GM23248 (cell line): ENCODE measurements at places on chromosomes 6 and 20.

GRCh38 chr6:98958776-98959175, 11.0 kb upstream of the FBXL4 start:
- H3K36me3 ChIP-seq: no peaks in the 10 kb centered on the region
- H3K4me1 ChIP-seq: no peaks in the 10 kb centered on the region
- no peak overlapping the region for H3K4me3 ChIP-seq
- no peak for DNase-seq

- no peaks in the 10 kb centered on the region for H3K4me1 ChIP-seq
- H3K27ac ChIP-seq: no peak overlapping the region
- H3K36me3 ChIP-seq: no peaks in the 10 kb centered on the region
- DNase-seq: no peak
- no peak overlapping the region for H3K4me3 ChIP-seq
These were observed 237.4 kb downstream of the GRIK2 start for GRCh38 chr6:101630941-101631340.

- DNase-seq: peak; percentile 61
- H3K27me3 ChIP-seq: no peaks in the 10 kb centered on the region
- no peaks in the 10 kb centered on the region for H3K36me3 ChIP-seq
- H3K27ac ChIP-seq: peak overlapping the region; percentile 99
- peaks cover 47% of the 10 kb centered on the region for H3K4me1 ChIP-seq
These were observed 180.2 kb upstream of the CCN2 start for GRCh38 chr6:132131351-132131750.

GRCh38 chr6:168307015-168307694, 12.4 kb downstream of the DACT2 start:
- no peak overlapping the region for H3K27ac ChIP-seq
- no peaks in the 10 kb centered on the region for H3K27me3 ChIP-seq
- H3K4me3 ChIP-seq: no peak overlapping the region

DNA sequence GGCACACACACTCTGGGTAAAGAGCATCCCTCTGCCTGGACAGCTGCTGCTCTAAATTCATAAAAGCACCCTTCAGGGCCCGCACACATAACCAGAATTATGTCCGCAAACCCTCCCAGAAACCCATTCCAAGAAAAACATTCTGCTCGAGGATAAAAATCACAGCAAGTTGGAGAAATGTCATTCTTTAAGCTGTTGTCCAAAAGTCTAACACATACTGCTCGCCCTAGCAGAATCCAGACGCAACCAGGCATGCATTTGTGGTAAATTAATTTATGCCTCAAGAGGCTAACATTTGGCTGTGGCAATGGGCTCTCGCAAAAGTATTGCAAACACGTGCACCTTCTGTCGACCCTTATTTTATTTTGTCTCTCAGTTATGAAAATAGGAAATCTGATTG, 116.1 kb upstream of the INSM1 start:
- H3K36me3 ChIP-seq: no peaks in the 10 kb centered on the region
- H3K4me1 ChIP-seq: no peaks in the 10 kb centered on the region
- no peak overlapping the region for H3K27ac ChIP-seq
- no peak for DNase-seq
- no peaks in the 10 kb centered on the region for H3K27me3 ChIP-seq

DNA sequence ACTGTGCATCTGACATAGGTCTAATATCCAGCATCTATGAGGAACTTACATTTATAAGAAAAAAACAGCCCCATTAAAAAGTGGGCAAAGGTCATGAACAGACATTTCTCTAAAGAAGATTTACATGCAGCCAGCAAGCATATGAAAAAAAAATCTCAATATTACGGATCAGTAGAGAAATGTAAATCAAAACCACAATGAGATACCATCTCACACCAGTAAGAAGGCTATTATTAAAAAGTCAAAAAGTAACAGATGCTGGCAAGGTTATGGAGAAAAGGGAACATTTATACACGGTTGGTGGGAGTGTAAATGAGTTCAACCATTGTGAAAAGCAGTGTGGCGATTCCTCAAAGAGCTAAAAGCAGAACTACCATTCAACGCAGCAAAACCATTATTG, 13.1 kb downstream of the METTL24 start:
- no peaks in the 10 kb centered on the region for H3K27me3 ChIP-seq
- no peak overlapping the region for H3K27ac ChIP-seq
- no peak overlapping the region for H3K4me3 ChIP-seq

DNA sequence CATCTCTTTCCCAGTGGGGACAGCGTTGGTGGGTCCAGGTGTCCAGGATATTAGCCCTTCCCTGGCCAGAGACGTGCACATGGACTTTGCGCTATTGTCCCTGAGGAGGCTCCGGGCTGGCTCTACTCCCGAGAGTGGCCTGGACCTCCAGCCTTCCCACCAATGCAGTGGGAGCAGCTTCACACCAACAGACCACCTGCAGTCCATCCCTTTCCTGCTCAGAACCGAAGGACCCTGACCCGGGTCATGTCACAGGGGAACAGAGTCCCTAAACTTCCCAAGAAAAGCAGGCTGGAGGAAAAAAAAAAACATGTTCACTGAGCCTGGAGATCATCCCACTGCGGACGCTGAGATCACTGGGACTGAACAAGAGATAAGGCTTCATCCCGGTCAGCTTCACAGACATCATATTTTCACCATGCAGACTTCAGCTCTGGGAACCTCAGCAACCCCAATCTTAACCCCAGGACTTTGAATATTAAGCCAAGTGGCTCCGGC, 18.3 kb downstream of the ZMYND8 start:
- no peak overlapping the region for H3K4me3 ChIP-seq
- H3K27me3 ChIP-seq: no peaks in the 10 kb centered on the region
- DNase-seq: no peak
- no peak overlapping the region for H3K27ac ChIP-seq
- H3K4me1 ChIP-seq: peaks cover 35% of the 10 kb centered on the region

- no peaks in the 10 kb centered on the region for H3K36me3 ChIP-seq
- H3K4me1 ChIP-seq: no peaks in the 10 kb centered on the region
- no peak overlapping the region for H3K27ac ChIP-seq
- H3K4me3 ChIP-seq: no peak overlapping the region
- no peak for DNase-seq
These were observed 710.7 kb downstream of the EYS start for GRCh38 chr6:64996301-64996700.

DNA sequence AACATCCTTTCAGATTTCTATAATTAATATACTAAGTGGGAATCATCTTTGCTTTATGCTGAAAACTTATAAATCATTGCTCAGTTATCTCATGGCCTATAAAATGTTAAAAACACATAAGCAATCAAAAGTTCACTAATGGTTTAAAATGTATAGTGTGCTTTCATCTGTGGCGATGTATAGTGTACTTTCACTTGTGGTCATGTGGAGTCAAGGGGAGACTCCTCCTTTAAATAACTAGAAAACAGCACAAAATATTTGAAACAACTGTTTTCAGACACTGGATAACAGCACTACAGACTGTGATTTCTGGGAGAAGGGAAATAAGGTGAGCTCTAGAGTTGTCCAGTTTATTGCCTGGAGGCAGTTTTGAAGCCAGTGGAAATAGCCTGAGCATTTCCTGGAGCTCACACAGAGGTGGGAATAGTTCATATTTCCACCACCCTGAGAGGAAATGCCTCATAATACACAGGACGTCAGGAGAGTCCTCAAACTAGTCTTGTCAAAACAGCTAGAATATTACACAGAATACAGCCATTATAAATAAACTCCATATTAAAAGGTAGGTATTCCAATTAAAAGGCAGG, 89.4 kb downstream of the CEP162 start:
- H3K27me3 ChIP-seq: no peaks in the 10 kb centered on the region
- H3K27ac ChIP-seq: no peak overlapping the region
- no peak overlapping the region for H3K4me3 ChIP-seq
- H3K36me3 ChIP-seq: no peaks in the 10 kb centered on the region; the same call in 1 of the 2 replicates
- no peaks in the 10 kb centered on the region for H3K4me1 ChIP-seq
- DNase-seq: no peak

DNA sequence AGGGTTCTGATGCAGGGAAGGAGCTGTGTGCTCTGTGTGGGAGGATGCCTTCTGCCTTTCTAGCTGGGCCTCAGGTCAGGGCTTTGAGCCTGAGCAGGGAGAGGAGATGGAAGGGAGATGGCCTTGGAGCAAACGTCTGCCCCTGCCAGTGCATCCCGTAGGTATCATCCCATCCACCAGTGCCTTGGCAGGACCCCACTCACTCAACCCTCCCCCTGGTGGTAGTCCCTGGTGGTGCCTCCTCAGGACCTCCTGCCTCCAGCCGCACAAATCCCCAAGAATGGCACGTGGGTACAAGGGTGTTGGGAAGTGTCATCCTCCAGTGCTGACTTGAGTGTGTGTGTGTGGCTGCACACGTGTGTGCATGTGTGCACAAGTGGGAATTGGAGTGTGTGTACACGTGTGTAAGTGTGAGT, 23.1 kb upstream of the MICB start:
- DNase-seq: no peak
- no peaks in the 10 kb centered on the region for H3K27me3 ChIP-seq
- H3K4me3 ChIP-seq: no peak overlapping the region
- H3K27ac ChIP-seq: no peak overlapping the region
- peaks cover 10% of the 10 kb centered on the region; the same call in 1 of the 2 replicates for H3K4me1 ChIP-seq

- H3K4me3 ChIP-seq: no peak overlapping the region
- no peak overlapping the region for H3K27ac ChIP-seq
- no peaks in the 10 kb centered on the region for H3K27me3 ChIP-seq
- H3K36me3 ChIP-seq: peaks cover 17% of the 10 kb centered on the region; the same call in 1 of the 2 replicates
- peaks cover 5% of the 10 kb centered on the region; the same call in 1 of the 2 replicates for H3K4me1 ChIP-seq
- peak; percentile 48 for DNase-seq
These were observed 161.0 kb downstream of the ASCC3 start for GRCh38 chr6:100719883-100720682.

GRCh38 chr20:16283307-16283706, 289.9 kb downstream of the KIF16B start:
- DNase-seq: no peak
- H3K36me3 ChIP-seq: no peaks in the 10 kb centered on the region
- no peaks in the 10 kb centered on the region for H3K4me1 ChIP-seq
- no peaks in the 10 kb centered on the region for H3K27me3 ChIP-seq
- H3K27ac ChIP-seq: no peak overlapping the region
- H3K4me3 ChIP-seq: no peak overlapping the region

GRCh38 chr20:49231471-49231870, 12.3 kb downstream of the DDX27 start:
- DNase-seq: no peak
- peaks cover 27% of the 10 kb centered on the region for H3K36me3 ChIP-seq
- H3K27ac ChIP-seq: no peak overlapping the region
- H3K4me1 ChIP-seq: peaks cover 6% of the 10 kb centered on the region
- H3K27me3 ChIP-seq: no peaks in the 10 kb centered on the region

GRCh38 chr6:15303162-15303919, 57.5 kb downstream of the JARID2 start:
- no peak overlapping the region for H3K4me3 ChIP-seq
- no peaks in the 10 kb centered on the region for H3K36me3 ChIP-seq
- no peak for DNase-seq
- no peaks in the 10 kb centered on the region for H3K27me3 ChIP-seq

DNA sequence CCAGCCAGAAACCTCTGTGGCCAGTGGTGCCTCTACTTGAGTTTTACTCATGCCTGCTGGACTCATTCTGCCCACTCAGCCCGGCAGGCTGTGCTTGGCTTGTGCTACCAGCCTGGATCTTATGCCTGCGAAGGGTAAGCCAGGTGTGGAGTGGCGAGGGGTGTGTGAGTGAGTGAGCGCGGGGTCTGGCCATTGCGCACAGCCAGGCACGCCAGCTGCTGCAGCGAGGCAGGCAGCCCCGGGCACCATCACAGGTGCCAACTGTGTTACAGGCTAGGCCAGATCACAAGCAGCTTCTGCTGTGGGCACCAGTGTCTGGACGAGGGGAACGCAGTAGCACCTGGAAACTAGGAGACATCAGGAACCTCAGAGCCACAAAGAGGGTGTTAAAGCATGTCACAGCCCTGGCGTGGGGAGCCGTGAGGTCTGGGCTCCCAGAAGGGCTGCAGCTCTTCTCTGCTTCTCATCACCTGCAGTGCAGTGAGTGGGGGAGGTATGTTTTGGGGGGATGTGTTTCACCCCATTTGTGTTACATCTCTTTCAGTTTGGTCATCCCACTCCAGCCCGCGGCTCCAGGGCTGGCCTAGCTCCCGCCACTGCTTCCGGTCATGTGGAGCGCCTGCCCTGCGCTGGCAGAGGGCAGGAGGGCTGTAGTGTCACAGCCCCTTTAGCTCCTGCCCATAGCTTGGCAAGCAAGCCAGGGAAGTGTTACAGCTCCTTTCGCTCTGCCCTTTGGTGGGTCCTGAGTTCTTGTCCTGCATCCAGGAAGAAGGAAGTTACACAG, 379.7 kb upstream of the IMPG1 start:
- H3K36me3 ChIP-seq: no peaks in the 10 kb centered on the region
- no peaks in the 10 kb centered on the region for H3K4me1 ChIP-seq
- H3K27ac ChIP-seq: no peak overlapping the region
- no peak overlapping the region for H3K4me3 ChIP-seq
- no peaks in the 10 kb centered on the region for H3K27me3 ChIP-seq

- no peak overlapping the region for H3K27ac ChIP-seq
- H3K4me3 ChIP-seq: no peak overlapping the region
- peaks cover 3% of the 10 kb centered on the region; the same call in 1 of the 2 replicates for H3K27me3 ChIP-seq
- H3K4me1 ChIP-seq: no peaks in the 10 kb centered on the region
- no peak for DNase-seq
These were observed 57.7 kb upstream of the CD83 start for GRCh38 chr6:14059791-14060436.

DNA sequence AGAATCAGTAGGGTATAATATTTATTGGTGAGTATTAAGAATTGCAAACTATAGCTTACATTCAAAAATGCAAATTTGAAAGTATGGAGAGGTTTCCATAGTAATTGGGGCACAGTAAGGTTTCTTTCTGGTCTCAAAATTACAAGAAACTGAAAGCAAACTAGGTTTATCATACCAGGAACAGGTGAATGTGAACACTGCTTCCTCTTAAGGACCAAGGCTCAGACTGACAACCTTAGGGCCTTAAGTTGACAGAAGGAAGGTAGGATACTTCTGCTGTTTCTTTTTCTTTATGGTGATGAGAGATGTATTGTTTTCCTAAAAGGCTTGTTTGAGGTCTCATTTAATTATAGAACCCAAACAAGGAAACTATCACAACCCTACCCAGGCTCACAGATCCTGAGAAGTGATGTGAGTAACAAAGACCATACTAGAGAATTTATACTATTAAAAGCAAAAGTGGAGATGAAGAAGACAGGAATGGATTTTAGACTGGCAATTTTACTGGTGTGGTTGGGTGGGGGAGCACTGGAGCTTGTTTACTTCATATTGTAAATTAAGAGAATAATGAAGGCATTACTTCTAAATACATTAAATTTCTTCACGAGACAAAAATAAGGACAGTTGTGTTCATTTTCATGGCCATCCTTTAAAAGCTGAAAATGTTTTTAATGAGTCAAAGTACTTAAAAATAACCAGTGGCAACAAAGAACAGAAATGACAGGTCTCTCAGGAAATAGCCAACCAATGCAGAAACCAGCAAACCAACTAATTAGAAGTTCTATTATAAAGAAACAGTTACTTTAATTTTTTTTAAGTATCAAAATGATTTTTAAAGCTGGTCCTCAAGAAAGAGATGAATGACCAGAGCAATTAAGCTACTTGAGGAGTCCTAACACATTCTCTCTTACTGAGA, 21.3 kb downstream of the STAU1 start:
- no peaks in the 10 kb centered on the region for H3K27me3 ChIP-seq
- no peak for DNase-seq
- peaks cover 22% of the 10 kb centered on the region for H3K4me1 ChIP-seq
- peaks cover 5% of the 10 kb centered on the region; the same call in 1 of the 2 replicates for H3K36me3 ChIP-seq
- H3K4me3 ChIP-seq: no peak overlapping the region
